ENCODE measurements at places on chromosomes 13 and 19. TPM values are rescaled to one million over a fixed set of nuclear protein-coding genes. Genes with fewer than 3 reads are reported as not detected.

The ZNF93 gene
- total RNA-seq: 5.1 TPM

The GPR12 gene
- not detected for total RNA-seq

The SNRNP70 gene
- 242 TPM for total RNA-seq

The FCAR gene
- not detected for total RNA-seq

The SPACA4 gene
- total RNA-seq: not detected

The ZNF283 gene
- 12.6 TPM for total RNA-seq

The NLRP4 gene
- total RNA-seq: not detected

The CLDND2 gene
- total RNA-seq: not detected

Measured in smooth muscle cell of trachea (primary cell).